ENCODE measurements at places on chromosomes 12 and 14.
A peak's percentile ranks its signal among the peaks of the same experiment; 100 is the strongest.

DNA sequence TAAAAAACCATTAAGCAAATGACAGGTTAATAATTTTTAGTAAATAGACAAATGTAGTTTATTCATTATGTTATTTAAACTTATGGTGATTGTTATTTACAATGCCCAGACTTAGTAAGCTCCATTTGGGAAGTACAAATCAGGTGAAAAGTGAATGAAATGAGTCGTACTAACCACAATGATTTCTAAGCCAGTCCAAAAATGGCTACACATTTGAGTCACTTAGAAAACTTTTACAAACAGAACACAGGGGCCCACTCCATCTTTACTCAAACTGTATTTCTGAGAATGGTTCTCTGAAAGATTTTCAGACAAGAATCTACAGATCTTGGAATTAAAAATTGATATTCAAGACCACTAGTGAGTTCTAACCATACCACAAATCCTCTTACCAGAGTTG, 653.3 kb upstream of the MIS18BP1 start:
- no peak for ATAC-seq

DNA sequence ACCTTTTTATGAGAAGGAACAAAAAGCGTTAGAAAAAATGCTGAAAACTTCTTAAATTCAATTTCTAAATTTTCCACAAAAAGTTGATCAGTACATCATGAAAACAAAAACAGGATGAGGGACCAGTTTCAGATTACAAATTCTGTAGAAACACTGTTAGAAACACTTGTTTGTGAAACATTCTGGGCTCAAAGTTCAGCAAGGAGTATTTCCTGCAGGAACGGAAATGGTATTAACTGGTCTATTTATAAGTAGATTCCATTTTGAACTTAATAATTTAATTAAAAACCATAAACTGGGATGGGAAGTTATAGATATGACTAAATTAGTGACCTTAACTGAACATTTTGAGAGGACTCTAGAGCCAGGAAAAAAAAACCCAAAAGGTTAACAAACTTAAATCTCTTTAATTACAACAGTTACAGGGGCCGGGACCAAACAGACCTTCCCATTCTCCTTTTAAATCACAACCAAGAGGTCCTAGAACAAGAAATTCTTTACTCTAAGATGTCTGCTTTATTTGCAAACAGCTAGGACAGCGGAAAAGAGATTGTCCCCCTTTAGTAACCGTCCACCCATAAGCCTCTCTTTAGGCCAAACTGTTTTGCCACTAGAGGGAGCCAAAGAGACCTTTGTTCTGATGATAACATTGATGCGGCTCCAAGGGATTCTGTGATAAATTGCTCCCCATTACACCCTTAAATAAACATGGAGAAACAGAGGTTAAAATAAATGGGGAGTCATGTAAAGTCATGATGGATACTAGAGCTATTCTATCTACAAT, 69.0 kb upstream of the RERGL start:
- ATAC-seq = no peak

- ATAC-seq = no peak
Measured at GRCh38 chr12:75603475-75603874, 92.1 kb upstream of the KRR1 start.

DNA sequence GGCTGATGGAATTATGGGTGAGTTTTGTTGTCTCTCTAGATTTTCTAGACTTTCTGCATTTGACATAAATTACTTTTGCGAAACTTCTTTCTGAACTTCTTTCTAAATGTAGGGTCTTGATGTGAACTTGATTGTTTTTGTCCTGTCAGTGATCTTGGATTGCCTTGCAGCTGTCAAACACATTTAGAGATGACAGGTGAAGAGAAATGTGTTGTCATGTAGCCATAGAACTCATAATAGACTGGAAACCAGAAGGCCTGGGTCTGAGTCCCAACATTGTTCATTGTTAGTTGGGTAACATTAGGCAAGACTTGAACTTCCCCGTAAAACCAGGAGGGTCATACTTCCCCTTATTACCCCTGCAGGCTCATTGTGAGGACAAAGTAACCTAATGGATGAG, 109.0 kb downstream of the LRIG3 start:
- ATAC-seq = no peak

DNA sequence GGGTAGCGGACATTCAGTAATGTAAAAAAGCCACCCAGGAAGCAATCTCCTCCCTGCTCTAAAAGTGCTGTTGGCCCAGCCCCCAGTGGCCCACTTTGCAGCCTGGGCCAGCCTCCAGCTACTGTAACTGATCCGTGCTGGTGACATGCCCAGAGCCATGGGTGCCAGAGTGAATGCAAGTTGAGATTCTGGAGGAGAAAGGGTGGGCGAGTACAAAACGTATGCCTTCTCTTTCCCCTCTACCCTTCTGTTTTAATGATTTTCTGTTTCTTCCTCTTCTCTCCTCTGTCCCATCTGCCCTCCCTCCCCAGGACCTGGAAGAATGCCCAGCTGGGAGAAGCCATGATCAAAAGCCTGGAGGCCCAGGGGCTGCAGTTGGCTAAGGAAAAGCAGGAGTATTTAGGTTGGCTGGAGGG, 16.9 kb downstream of the PLEKHD1 start:
- ATAC-seq = no peak

DNA sequence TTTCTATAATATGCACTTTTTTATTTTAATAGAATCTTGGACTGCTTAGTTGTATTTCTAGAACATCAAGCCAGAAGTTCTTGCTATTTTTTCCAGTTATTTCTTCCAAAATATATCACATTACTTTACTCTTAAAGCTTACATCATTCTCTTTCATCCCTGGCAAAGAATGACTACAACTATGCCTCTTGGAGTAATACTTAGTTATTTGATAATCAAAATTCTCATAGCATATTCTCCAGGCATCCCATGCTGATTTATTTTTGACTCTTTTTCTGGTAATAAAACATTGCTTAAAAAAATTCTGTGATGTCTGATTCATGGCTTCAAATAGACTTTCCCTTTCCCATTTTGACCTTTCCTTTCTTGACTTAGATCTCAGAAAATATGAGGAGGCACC, 118.7 kb upstream of the TSPAN8 start:
- ATAC-seq = no peak

DNA sequence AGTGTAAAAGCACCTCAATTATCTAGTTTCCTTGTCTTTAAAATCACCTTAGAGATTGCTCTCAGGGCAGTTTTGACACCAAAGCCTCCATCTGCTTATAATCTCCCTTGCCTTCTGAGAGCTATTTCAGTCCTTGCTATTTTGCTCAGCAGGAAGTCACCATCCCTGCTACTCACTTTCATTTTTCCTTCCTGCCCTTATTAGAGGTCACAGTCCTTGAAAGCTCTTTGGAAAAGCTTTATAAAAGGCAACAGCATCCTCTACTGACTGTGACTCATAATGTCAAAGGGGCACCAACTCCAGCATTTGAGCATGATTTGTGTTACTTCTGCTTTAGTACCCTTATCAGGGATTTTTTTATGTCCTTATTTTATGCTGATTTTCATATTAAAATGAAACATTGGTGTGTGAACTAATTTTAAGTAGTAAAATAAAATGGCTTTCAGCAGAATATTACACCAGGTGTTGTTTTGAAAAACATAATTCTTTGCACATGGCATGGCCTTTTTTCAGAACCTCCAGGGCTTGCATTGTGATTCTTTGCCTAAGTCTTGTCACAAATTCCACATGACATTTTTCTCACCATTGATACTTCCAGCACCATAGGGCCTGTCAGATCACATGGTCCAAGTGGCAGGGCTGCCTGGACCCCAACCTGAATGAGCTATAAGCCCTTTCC, 213.0 kb downstream of the ADAMTS20 start:
- ATAC-seq = no peak

DNA sequence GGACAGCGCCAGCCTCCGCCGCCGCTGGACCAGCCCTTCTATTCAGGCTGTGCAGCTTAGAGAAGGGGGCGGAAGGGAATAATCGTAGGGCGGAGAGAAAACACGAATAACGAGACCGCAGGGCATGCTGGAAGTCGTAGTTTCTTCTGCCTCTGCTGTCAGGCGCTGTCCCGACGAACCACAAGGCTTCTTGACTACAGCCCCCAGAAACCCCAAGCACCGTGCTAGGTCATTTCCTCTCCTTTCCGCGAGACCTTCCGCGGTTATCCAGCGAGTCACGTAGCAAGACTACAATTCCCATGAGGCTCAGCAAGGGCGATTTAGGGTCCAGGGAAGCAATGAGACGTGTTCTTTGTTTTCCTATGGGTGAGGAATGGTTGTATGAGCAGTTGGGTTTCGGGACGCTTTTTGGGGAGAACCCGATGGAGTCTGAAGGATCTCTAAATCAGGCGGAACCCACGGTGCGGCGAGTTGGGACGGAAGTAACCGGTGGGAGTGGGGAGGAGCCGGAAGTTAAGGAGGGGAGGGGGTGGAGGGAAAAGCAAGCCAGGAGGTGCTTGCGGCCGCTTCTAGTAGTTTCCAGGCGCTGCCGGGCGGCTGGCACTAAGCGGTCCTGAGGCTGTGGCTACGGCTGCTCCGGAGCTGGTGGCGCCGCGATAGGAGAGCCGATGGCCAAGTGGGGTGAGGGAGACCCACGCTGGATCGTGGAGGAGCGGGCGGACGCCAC, at the start of the genes AHSA1 and VIPAS39:
AHSA1 (plus strand) TSS at position 572 of the 727 bp plus-strand sequence; CDS start at position 669, 97 bp downstream.
VIPAS39 (minus strand) TSS at position 80 of the 727 bp plus-strand sequence. CDS start 3,499 bp downstream, outside the sequence.
- ATAC-seq = peak; percentile 99

DNA sequence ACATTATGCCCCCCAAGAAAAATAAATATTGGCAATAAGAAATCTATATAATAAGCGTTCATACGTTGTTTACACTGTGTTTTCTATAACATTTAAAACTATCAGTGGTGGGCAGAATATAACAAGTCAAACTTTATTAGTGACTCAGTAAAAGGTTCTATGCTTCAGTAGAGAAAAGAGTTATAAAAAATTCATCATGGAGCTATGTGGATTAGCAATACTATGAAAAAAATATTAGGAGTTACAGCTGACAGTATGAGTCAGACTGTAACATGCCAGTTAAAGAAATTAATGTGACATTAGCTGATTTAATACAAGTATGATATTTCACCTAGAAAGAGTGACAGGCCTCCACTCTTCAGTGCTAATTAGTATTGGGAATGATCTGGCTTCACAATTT, 125.1 kb upstream of the GARIN6 start:
- peak; percentile 72 for ATAC-seq

- peak; percentile 87 for ATAC-seq
Measured at GRCh38 chr14:71647086-71647784, 285.0 kb upstream of the RGS6 start.

DNA sequence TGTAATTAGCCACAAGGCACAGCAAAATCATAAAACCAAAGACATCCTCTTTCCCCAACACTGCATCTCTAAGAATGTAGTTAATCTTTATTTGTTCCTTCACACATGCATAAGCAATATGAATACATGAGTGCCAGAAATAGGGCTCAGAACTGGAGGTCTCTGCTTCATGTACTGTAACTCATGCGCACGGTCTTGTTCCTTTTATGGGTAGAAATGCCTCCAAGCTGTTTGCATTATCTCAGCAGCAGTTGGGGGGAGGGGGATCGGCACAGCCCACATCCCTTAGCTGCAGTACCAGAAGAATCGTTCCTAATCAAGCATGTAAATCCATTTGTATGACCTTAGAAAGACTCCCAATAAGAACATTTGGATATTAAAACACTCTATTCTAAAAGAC, 20.0 kb downstream of the RHOJ start:
- ATAC-seq = no peak

GRCh38 chr12:6694701-6695100, 5.5 kb upstream of the ZNF384 start:
- ATAC-seq = no peak

GRCh38 chr14:60266021-60266937, 17.3 kb downstream of the PPM1A start:
- ATAC-seq = no peak

GRCh38 chr14:59347915-59348314, 117.3 kb downstream of the GPR135 start:
- no peak for ATAC-seq

GRCh38 chr14:99125113-99125512, 146.9 kb downstream of the BCL11B start:
- ATAC-seq = no peak

DNA sequence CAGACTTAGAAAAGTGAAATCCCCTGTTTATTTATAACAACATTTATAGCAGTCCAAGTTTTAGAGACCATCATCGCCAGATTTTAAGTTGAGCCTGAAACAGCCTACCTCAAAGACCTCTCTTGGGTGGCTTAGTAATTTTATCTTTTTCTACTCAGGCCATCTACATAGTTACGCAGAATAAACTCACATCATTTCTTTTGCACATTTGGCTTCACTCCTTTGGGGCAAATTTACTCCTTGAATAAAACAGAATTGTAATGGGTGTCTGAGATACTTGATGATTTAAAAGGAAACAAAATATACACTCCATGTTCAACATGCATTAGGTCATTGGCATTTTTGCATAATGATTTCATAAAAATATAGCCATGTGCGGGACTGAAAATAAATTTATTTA, 104.7 kb upstream of the TSPAN8 start:
- no peak for ATAC-seq

GRCh38 chr12:2395354-2395977, 342.7 kb downstream of the CACNA1C start:
- peak; percentile 38 for ATAC-seq

- ATAC-seq = peak; percentile 60
Measured at GRCh38 chr14:68076451-68076850, 256.9 kb downstream of the RAD51B start.

DNA sequence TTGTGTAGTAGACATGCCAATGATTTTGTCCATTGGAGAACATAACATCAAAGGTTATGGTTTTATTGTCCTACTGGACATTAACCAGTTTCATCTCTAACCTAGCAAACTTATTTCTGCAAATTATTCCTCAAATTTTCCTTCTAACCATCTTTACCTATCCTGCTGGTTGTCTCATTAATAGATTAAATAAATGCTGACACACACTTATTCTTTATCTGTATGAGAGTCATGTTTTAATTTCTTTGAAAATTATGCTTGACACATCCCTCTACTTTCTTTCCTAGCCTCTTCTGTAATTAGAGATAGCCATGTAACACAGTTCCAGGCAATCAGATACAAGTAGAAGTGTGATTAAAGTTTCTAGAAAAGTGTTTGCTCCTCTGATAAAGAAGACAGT, 98.9 kb downstream of the RPS29 start:
- no peak for ATAC-seq

DNA sequence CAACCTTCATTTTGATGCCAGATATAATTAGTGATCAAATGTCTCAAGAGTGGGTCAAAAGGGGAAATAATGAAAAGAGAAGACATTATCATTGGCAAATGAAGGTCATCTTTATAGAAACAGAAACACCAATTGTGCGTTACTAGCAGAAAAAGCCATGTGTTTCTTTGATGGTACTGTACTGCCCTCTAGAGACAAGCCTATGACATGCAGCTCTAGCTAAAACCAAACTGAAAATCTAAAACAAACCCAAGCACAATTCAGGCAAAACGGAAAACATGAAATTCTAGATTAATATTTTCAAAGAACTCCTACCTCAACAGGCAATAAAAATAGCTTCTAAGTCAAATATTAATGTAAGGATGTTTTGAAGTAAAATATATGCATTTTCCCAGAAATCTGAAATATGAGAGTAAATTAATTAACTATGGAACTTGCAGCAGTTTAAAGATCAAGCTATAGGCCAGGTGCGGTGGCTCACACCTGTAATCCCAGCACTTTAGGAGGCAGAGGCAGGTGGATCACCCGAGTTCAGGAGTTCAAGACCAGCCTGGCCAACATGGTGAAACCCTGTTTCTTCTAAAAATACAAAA, 115.4 kb downstream of the KLHL28 start:
- no peak for ATAC-seq

Measured in esophagus mucosa (tissue), 1 donor.